ENCODE measurements at places on chromosomes 12 and 14.

DNA sequence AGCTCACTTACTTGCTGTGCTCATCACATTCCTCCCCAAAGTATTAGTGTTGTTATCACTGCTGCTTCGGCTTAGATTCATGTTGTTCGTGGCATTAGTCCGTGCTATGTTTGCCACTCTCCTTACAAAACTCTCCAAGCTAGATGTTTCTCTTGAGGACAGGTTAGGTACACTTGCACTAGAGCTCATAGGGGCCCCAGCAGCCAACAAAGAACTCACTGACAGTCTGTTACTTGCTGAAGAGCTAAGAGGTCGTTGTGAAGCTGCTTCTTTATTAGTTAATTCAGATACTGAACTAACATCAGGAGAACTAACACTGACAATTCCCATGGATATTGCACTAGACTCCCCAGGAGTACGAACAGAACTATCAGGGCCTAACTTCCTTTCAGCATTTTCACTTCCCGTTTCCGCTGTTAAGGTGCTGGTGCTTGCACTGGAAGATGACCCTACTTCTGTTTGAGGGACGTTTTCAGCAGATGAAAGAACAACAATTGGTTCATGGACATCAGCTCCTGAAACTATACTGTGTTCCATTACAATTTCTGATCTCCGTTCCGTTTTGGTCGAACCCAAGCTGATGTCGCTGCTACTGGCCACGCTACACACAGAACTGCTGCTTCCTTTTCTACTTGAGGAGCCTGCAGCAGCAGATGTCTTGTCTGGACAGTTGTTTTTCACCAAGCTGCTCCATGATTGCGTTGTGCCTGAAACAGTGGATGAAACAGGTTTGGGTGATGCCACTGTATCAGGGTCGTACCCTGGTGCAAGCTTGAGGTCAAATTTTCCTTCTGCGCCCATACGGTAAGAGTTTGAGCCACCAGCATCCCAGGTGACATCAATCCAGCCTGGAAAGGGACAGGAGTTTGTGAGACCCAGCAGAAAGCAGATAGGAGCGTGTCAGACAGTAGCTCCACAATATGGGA is 78.7 kb downstream of the HECTD1 start:
- no peak for DNase-seq

DNA sequence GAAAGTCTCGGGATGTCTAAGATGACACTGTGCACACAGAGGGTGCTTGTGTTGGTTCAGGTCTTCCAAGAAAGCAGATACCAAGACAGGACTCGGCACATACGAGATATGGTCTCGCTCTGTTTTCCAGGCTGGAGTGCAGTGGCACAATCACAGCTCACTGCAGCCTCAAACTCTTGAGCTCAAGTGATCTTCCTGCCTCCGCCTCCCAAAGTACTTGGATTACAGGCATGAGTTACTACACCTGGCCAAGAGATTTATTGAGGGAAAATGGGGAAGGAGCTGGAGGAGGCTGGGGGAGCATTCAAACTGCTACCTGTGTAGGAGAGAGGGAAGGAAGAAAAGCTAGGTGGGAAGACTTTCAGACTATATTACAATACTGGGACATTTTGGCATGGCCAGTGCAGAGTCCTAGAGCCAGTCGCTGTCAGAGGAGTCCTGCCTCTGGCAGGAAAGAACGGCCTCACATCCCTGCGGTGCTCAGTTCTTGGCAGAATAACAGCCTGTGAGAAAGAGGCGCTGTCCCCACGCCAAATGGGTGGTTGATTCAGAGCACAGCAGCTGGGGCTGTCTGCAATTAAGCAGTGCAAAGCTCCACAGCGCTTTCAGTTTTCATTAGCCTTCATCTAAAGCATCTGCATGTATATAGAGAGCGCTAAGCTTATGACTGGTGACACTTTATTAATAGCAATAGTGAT is 18.3 kb downstream of the SLC17A8 start:
- peak; percentile 72 for DNase-seq

- DNase-seq = no peak
Observed at GRCh38 chr12:70002097-70002911, 177.3 kb downstream of the MYRFL start.

DNA sequence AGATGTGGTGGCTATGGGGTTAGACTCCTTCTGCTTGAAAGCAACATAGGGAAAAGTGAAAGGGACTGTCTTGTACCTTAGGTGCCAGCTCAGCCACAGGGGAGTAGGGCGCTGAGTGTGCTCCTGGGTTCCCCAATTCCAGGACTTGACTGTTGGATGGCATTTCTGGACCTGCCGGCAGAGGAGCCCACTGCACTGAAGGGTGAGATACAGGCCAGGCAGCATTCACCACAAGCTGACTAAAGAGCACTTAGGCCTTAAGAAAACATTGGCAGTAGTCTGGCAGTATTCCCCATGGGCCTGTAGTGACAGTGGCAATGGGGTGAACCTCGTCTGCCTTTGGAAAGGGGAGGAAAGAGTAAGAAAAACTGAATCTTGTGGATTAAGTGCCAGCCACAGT is 67.1 kb upstream of the TMTC2 start:
- DNase-seq = no peak

DNA sequence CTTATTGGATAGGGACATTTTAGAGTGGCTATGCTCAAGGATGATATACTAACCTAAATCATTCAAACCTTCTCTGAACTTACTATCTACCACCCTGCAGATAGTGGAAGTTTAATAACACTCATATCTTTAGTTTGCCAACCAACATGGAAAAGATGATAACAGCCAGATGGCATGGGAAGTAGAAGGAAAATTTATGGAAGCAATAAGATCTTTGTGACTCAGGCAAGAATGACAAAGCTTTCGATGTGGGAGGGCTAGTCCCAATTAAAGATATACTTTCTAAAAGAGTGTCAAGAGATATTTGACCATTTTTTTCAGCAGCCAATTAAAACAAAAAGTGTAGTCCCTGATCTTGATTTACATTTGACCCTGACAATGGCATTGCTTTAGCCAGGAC is 631.7 kb downstream of the RPS29 start:
- DNase-seq = no peak

GRCh38 chr14:99733540-99734405 is 49.7 kb downstream of the CYP46A1 start:
- no peak for DNase-seq

DNA sequence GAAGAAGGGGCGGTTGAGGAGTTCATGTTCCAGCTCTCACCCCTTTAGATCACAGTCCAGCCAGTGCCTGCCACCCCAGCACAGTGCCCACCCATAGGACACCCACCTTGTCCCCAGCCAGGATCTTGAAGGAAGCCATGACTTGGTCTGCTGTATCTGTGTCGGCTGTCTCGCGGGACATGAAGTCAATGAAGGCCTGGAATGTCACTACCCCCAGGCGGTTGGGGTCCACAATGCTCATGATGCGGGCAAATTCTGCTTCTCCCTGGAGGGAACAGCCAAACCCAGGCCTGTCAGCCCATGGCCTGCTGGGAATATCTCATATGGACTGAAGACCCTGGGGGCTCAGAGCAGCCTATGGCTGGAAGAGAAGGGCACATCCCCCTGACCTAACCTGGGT is 84.1 kb upstream of the ZFP36L1 start:
- no peak for DNase-seq

GRCh38 chr14:55913324-55914025 is 204.7 kb upstream of the PELI2 start:
- DNase-seq = no peak

DNA sequence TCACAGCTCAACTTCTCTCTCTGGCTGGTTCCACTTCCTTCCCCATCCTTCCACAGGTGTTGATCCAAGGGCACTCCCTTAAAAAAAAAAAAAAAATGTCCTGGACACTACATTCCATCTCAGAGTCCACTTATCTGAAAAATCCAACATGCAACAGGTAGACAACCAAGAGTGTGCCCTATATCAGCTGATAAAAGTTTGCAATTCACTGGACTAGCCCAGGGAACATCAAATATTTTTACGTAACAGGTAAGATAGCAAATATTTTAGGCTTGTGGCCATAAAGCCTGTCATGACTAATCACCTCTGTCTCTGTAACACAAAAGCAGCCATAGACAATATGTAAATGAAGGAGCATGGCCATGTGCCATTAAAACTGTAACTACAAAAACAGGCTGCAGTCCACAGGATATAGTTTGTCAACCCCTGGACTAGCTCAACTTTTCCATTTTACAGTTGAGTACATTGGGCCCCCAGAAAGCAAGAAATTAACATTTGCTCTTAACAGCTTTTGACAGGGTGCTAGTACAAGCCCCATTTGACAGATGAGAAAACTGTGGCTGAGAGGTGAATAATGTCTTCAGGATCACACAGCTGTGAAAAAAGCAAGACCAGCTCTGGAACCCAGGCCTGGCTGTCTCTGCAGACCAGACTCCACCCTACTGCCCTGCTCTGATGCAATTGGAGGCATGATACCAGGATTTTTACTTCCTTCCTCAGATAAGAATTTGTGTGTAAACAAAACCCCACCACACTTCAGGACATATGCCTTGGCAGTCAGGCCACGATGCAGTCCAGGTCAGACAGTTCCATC is 68.9 kb downstream of the CMKLR1 start:
- no peak for DNase-seq

DNA sequence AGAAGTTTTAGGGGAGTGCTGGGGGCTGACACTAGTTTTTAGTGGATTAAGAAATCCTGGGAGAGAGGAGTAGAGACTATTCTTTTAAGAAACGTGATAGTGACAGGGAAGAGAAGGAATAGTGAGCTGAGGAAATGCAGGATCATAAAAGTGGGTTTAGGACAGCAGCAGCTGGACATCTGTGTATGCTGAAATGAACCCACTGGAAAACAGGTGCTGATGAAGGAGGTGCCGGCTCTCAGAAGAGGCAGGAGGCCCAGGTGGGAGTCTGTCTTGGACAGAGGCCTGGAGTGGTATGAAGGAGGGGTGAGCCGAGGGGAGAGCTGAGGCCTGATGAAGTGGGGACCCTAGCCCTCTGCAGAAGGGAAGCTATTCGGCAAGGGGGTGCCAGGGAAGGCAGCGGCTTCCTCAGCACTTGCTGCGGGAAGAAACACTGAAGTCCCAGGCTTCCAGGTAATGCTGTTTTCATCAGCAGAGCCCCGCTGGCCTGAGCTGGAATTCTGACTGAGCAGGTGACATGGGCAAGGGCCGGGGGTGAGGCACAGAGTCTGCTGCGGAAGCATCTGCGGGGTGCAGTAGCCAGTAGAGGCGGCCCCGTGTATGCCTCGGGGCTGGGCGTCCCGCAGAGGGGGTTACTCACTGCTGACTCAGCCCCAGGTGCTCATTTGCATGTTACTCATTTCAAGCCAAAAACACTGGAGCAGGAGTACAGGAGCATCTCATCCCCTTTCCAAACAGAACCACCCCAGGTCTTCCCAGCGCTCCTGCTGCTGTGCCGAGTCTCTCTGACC is 89.7 kb downstream of the TMCC3 start:
- DNase-seq = no peak

DNA sequence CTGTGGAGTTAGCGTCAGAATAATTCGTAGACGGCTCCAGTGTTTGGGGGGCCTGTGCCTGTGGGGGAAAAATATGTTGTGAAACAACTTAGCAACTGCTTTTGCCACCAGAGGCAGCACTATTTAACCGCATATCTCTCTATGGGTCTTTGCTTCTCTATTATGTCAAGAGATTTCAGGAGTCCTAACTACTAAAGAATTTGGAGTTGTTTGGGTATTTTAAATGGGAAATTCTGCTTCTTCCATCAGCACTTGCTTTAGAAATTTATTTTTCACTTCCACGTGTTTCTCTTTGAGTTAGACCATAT is 594 bp upstream of the CLEC14A start:
- no peak for DNase-seq

DNA sequence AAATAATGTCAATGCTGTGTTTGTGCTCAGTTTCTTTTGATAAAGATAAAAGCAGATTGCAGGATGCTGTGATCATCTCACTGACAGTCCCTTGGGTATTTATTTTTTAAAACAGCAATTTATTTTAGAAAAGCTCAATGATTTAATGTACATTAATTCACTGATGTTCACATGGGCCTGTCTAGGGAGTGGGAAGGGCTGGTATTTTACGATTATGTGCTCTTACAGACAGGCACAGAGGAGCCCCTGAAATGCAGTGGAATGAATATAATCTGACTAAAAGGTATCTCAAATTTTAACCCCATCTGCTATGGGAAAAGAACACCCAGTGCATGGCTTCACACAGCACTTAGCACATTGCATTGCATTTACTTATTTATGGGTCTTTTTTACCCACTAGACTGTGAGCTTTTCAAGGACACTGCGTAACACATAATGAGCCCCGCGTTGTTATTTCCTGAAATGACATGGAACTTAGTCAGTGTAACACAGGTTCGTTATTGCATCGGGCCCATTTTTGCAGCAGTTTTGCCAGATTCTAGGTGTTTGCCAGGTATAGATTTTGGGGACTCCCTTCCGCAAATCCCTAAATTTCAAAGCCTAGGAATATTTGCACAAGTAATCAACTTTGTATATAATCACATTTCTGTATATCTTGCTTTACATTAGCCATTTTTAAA is 425.3 kb upstream of the FBXO33 start:
- no peak for DNase-seq

DNA sequence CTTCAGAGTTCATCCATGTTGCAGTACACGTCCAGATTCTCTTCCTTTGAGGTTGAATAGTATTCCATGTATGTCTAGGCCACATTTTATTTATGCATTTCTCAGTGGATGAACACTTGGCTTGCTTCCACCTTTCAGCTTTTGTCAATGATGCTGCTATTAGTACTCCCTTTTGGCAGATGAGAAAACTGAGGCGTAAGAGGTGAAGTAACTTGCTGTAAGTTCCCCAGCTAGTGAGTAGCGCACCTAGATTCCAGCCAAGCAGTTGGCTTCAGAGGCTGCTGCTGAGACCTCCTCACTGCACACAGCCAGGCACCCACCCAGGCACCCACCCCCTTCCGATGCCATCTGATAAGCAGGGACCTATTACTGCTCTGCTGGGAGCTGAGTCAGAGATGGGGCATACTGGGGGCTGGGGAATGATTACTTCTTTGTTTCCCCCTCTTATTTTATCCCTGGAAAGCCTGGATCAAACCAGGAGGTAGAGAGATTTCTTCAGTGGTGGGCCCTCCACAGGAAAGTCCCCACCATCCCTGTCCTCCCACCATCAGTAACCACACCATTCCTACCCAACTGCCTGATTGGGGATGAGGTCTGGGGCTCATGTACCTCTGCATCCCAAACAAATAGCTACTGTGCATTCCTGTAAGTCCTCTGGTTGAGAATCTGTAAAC is 234.6 kb downstream of the PCNX1 start:
- no peak for DNase-seq

- DNase-seq = no peak
Observed at GRCh38 chr14:94612580-94613554, 676 bp downstream of the SERPINA3 start.

DNA sequence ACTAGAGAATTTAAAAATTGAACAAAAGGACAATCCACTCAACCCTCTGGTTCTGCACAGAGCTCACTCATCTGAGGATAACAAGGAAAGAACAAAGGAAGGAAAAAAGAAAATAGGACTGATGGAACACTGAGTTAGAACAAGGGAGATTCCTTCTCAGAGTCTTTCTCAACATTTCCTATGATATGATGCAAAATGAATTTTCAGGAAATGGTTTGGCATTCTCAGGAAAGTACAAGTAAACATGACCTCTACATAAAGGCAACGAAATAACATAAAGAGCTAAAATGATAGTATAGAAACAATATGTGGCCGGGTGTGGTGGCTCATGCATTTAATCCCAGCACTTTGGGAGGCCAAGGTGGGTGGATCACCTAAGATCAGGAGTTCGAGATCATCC is 135.8 kb downstream of the ITPR2 start:
- no peak for DNase-seq
